ENCODE measurements at places on chromosomes 4 and X.

DNA sequence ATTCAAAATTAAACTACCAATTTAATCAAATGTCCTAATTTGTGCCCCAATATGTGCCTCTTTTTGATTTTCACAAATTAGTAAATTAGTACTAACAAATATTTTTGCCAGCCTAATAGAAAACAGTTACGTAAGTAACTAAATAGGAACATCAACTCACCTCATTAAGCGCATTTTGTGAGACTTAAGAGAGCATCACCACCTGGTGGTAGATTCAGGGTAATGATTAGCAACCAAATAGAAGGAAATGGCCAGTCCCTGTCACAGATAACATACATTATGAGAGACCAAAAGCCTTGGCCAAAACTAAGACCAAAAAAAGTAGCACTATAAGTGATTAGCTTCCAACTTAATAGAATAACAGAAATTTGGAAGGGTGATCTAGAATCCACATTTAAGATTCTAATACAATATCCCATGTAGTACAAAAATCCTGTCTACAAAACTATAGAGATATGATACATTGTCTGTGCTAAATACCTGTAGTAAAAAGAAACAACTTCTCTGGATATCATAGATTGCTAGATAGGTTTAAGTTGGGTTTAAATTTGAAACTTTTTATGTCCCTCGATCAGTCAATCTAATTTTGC is 46.7 kb downstream of the C4orf46 start:
- DNase-seq: no peak

GRCh38 chrX:40058719-40059118 is 39.0 kb downstream of the BCOR start:
- DNase-seq: no peak

DNA sequence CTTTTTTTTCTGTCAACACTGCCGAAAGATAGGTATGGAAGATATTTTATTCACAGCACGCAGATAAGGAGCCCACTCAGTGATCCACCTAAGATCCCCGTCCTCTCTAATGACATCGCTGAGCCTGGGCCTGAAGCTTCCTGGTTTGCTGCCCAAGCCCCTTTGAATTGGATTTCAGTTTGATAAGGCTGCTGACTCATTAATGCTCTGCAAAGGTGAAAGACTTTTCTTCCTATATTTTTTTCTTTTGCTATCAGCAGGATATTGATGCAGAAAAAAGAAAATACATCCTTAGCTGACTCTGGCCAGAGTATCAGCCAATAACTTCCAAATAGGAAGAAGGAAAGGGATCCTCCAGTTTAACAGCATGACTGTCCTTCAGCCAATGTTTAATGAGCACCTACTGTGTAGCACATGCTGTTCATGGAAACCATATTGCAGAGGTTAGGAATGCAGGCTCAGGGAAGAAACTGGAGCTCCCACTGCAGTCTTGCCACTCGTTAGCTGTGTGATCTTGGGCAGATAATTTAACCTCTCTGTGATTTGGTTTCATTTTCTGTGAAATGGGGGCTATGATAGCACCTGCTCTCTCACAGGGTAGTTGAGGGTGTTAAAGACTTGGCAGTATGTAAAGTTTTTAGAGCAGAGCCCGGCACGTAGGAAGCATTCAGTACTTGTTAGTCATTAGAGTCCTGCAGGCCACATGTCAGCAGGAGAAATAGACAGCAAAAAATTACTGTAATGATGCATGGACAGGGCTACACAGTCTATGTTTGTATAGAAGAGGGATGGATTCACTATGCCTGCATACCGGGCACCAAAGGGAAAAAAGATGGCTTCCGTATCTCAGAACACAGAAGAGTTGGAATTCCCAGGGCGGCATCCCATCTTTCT is 39.3 kb downstream of the EVC start:
- DNase-seq: no peak

DNA sequence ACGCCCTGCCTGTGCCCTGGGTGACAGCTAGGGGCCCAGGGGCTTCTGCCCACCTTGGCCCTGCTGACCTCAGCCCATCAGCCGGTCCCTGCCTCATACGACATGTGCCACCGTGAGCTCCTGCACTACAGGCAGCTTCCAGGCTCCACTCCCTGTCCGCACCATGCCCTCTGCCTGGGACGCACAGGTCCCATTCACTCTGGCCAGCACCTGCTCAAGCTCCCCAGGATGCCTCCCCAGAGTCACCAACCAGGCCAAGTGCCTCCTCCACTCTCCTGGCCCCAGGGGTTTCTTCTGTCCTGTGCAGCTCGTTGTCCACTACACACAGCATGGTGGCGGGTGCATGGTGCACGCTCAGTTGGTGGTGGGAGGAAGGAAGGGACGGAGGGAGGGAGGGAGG is 20.2 kb upstream of the MRFAP1 start:
- DNase-seq: no peak

DNA sequence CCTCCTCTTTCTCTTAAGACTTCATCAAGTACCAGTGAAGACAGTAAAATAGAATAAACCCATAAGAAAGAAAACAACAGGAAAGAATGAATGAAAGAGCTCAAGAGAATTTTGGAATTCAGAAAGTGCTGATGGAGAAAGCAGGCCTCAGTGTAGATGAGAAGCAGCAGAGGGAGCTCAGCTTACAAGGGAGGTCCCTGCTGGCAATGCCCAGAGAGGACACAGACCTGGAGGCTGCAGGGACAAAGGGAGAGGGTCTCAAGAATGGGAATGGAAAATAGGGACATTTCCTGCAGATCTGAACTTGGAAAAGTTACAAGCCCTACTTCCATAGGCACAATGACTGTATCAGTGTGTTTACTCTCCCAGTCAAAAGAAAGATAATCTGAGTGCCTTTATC is 64.5 kb upstream of the MAGEA10 start:
- no peak for DNase-seq

GRCh38 chr4:181807771-181808170 is 435.4 kb upstream of the TENM3 start:
- no peak for DNase-seq

GRCh38 chrX:9518051-9518450 is 53.2 kb downstream of the TBL1X start:
- DNase-seq: no peak

GRCh38 chrX:88613338-88613737 is 133.7 kb upstream of the CPXCR1 start:
- DNase-seq: no peak

- no peak for DNase-seq
These were observed 236.7 kb downstream of the PRDM5 start for GRCh38 chr4:120685756-120686278.

- no peak for DNase-seq
These were observed 323.2 kb downstream of the ARHGAP24 start for GRCh38 chr4:85798012-85798770.

GRCh38 chr4:125986307-125986706 is 671.6 kb downstream of the FAT4 start:
- DNase-seq: no peak

GRCh38 chr4:186915816-186916215 is 192.2 kb upstream of the FAT1 start:
- DNase-seq: no peak

DNA sequence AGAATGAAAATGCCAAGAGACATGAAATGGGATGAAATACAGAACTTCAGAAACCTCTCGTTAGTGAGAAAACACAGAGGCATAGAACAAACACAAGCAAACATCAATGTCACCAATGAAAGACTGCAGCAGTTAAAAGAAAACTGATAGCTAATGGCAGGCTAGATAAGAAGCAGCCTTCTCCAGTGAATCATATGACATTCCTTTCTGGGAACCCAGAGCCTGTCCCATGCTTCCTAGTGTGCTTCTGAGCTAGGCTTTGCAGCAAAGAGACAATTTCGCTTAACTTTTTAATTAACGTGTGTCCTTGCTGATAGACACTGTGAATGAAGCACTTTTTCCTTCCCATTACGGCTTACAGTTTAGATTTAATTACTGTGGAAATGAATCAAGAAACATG is 444.6 kb downstream of the IL15 start:
- no peak for DNase-seq

- no peak for DNase-seq
These were observed 40.0 kb upstream of the ADRA2C start for GRCh38 chr4:3725936-3726870.

DNA sequence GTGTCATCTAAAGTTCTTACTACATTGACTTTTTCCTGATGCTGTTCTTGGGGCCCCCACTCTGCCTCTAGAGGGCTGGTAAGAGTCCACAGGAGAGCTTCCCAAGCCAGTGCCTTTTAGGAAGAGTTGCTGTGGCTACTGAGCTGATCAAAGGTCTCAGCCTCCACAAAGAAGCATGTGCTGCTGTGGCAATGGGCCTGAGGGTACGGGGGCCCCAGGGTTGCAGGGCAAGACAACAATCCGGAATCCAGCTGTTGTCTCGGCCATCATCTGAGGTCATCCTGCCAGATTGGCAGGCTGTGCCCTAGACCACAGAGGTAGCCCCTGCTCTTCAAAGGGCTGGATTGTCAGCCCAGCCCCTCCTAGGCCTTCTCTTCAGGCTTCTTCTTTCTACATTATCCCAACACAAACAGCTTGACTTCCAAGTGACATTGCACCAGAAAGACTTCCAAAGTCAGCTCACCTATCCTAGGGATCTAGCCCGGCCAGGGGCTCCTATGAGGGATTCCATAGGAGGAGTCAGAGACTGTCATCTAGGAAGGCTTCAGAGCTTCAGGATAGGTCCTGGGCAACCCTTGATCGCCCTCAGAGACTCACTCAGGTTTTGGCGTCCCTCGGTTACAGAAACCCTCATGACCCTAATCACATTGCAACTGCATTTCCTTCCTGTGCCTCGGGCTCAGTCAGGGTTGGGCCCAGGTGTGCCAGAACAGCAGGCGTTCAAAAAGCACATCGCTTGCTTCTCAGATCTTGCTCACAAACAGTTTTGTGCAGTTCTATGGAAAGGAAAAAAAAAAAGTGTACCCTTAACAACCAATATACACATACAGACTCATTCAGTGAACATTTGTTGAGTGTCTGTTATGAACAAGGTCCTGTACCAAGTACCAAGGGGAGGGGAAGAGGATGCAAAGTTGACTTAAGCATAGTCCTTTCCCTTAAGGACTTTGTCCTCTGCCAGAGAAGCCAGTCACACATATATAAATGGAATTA is 27.8 kb downstream of the SLC25A5 start:
- no peak for DNase-seq

DNA sequence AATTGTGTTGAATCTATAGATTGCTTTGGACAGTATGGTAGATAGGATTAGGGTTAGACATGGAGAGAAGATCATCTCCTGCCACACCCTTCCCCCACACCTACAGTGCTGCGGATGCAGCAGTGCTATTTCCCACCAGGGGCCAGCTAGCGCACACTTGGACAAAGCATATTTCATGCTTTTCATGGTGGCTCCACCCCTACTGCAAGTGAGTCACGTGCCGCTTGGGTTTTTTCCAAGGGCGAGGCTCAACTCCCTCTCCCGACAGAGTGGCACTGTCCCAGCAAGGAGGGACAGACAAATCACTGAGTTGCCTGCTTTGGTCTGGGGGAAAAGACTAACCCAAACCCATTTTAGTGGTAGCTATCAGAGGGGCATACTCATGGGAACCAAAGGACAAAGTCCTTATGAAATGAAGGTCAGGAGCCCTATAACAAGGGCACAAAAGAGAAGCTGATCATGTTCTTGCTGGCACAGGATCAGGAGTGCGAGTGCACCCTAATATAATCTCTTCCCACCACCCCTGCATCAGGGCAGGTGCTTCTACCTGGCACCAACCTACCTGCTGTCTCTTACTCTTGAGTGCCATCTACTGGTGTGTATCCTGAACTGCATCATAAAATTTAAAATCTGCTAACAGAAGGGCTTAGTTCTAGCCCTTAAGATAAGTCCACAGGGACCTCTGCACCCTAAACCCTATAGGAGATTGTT is 55.1 kb upstream of the PGAM4 start:
- peak; percentile 19 for DNase-seq

DNA sequence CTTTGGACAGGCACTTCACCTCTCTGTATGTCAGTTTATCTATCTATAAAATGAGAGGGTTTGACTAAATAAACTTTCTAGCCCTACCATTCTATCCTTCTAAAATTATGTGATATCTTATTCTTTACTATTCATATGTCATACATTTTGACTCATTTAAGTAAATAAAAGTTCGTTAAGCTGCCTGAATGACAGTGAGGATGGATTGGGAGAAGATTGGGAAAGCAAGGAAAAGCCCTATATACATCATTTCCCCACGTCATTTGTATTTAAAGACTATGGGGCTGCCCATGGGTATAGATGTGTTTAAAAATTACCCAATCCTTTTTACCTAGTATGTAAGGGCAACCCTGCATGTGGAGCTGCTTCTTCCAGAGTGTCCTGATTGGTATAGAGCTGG is 5.3 kb downstream of the SLC16A2 start:
- no peak for DNase-seq

- no peak for DNase-seq
These were observed 135.8 kb downstream of the GASK1B start for GRCh38 chr4:158036998-158037397.

GRCh38 chrX:131544218-131544617 is 344 bp downstream of the OR13H1 start:
- DNase-seq: no peak

- DNase-seq: peak; percentile 63
These were observed 50.2 kb downstream of the DDX3X start for GRCh38 chrX:41384051-41384705.

GRCh38 chr4:7503559-7504249 is 69.0 kb upstream of the PSAPL1 start:
- no peak for DNase-seq

DNA sequence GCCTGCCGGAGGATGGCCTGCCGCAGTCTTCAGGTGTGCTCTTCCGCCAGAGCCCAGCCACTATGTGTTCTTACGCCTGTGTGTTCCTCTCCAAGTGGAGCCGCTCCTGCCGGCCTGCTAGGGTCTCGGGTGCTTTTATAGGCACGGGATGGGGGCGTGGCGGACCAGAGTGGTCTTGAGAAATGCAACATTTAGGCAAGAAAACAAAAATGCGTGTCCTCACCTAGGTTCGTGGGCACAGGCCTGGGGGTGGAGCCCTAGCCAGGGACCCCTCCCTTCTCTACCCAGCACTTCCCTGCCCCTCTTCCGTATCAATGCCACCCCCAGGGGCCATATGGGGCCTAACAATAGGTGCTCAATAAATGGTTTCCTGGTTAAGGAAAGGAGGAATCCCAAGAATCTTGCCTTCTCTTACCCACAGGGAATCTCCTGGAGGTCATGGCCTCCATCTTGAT is 34.4 kb upstream of the LRBA start:
- DNase-seq: no peak

DNA sequence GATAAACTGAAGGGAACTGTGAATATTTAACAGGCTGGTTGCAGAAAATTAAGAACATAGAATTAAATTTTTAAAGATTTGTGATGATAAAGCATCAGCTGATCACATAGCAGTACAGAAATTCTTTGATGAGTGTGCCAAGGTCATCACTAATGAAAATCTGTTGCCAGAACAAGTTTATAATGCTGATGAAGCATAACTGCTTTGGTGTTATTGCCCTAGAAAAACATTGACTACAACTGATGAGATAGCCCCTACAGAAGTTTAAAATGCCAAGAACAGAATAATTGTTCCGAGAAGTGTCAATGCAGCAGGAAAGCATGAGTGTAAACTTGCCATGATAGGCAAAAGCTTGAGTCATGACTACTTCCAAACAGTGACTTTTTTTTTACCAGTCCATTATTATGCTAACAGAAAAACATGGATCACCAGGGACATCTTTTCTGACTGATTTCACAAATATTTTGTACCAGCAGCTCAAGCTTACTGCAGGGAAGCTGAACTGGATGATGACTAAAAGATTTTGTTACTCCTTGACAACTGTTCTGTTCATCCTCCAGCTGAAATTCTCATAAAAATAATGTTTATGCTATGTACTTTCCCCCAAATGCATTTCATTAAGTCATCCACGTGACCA is 1136.6 kb downstream of the FAT4 start:
- DNase-seq: no peak

- no peak for DNase-seq
These were observed 23.0 kb downstream of the RPA4 start for GRCh38 chrX:96906741-96907140.
